ENCODE measurements at places on chromosomes 5 and 9. TPM values are rescaled to one million over a fixed set of nuclear protein-coding genes. Genes with fewer than 3 reads are reported as not detected.

STPG3 gene
- not detected for total RNA-seq

GPR151 gene
- not detected for total RNA-seq

WNT8A gene
- total RNA-seq = not detected

TMEM171 gene
- not detected for total RNA-seq

IFNA2 gene
- total RNA-seq = not detected

TMEM203 gene
- total RNA-seq = 36.9 TPM

SPATA31C1 gene
- total RNA-seq = not detected

DND1 gene
- 2.9 TPM for total RNA-seq

INSL6 gene
- total RNA-seq = not detected

PCDHGB7 gene
- not detected for total RNA-seq

SPOCK1 gene
- total RNA-seq = 0.16 TPM

SAPCD2 gene
- total RNA-seq = 31.9 TPM

SPATA31A3 gene
- not detected for total RNA-seq

TNFAIP8 gene
- total RNA-seq = 109 TPM

TBC1D2 gene
- 2.7 TPM for total RNA-seq

BRINP1 gene
- total RNA-seq = not detected

MYOT gene
- total RNA-seq = not detected

PPP3R2 gene
- not detected for total RNA-seq

F2RL1 gene
- 0.82 TPM for total RNA-seq

MAMDC2 gene
- 0.12 TPM for total RNA-seq

ALDOB gene
- total RNA-seq = not detected

SPINK4 gene
- total RNA-seq = not detected

RASGEF1C gene
- total RNA-seq = not detected

IL13 gene
- total RNA-seq = 4.8 TPM

GFPT2 gene
- 0.37 TPM for total RNA-seq

SH3TC2 gene
- not detected for total RNA-seq

GARIN3 gene
- total RNA-seq = 0.09 TPM

C9orf153 gene
- 0.38 TPM for total RNA-seq

CCL19 gene
- not detected for total RNA-seq

NPR2 gene
- total RNA-seq = 12.4 TPM

SPAAR gene
- not detected for total RNA-seq

DPYSL3 gene
- total RNA-seq = 0.30 TPM

TEK gene
- not detected for total RNA-seq

DMRT2 gene
- not detected for total RNA-seq

AMACR gene
- total RNA-seq = 9.5 TPM
